ENCODE measurements at places on chromosomes 5 and 9.

- no peak for DNase-seq
Observed at GRCh38 chr9:29648132-29648531, 2074.9 kb upstream of the C9orf72 start.

DNA sequence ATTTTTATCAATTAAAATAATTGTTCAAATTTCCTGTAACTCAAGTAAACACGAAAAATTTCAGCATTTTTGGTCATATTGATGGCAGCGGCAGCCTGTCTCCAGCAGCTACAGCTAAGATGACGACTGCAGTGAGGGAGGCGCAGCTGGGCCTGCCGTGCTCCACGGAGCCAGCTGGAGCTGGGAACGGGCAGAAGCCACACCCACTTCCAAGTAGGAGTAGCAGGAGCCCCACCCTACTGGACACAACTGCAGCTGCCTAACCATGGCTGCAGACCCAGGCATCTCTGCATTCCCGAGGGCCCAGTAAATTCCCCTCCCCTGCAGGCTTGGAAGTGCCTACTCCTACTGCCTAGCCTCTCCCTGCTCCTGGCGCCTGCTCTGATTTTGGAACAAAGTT lies 2031.7 kb downstream of the EFNA5 start:
- no peak for DNase-seq

GRCh38 chr5:13973724-13974123 lies 29.2 kb upstream of the DNAH5 start:
- DNase-seq: no peak

GRCh38 chr5:80266566-80266965 lies 10.7 kb upstream of the SERINC5 start:
- no peak for DNase-seq

DNA sequence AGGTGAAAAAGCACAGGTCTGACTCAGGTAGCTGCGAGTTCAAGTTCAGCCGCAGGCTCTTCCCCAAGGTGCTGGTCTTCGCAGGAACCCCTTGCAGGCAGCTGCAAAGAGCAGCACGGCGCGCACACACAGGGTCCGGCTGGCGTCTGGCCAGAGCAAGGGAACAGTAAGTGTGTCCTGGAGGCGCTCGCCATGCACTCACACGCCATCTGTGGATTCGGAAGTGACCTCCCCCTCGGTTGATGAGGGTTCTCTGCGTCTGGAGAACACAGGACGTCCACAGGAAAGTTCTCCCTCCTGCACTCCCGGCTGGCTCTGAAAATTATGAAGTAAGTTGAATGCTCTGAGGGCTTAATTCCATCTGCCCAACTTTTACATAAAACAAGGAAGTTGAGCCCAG lies 14.0 kb upstream of the EGFL7 start:
- no peak for DNase-seq

DNA sequence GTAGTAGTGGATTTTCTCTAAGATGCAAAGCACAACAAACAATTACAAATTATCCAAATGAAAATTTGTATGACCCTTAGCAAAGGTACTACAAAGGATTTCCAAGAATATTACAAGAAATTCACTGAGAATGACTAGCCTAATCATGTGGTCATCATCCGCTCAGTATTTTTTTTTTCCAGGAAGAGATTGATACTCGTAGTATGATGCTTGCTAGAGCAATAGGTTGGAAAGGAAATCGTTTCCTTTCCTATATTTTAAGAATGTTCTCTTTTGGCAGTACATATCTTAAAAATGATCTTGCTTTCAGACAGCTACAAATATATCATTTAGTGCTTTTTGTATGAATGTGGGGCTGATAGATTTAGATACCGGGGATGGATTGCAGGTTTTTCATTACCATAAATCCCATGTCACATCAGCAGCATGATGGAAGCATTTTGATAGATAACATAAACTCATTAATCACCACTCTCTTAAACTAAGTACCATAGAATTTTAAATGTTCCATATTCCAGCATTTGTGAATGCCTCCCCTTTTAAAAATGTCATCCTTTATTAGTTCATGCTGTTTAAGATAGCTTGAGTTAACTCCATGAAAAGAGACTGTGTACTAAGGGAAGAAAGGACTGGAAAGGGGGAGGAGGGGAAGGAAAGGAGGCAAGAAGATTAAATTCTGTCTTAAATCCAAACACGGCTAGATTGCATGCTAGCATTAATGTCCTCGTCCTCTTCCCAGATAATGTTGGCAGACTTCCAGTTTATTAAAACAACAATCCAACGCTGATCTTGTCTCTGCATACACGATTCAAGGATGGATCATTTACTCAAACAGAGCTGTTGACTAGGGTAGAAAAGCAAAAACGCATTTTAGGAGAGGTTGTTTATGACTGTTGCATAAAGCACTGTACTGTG lies 311.7 kb upstream of the ZNF608 start:
- DNase-seq: peak; percentile 48

DNA sequence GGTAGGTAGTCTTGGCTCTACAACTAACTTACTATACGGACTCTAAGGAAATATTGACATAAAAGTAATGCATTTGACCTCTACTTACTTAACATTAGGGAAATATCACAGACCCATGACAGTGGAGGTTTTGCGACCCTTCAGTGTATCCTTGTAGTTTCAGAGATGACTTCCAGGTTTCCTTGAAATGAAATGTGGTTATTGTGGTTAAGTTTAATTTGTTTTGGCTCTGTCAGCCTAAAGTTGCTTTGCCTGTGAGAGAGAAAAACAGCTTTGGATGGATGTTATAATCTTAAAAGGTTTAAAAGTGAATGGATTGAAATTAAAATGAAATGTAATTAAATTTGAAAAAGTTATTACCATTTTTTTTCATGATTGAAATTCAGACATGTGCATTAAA lies 42.9 kb downstream of the LRRTM2 start:
- no peak for DNase-seq

GRCh38 chr5:157301066-157301465 lies 35.1 kb downstream of the CYFIP2 start:
- no peak for DNase-seq

- no peak for DNase-seq
Observed at GRCh38 chr5:78771260-78772205, 123.0 kb upstream of the LHFPL2 start.

GRCh38 chr9:84154320-84154719 lies 173.7 kb downstream of the RMI1 start:
- DNase-seq: no peak

GRCh38 chr9:115938479-115938878 lies 215.1 kb upstream of the PAPPA start:
- DNase-seq: no peak

- DNase-seq: no peak
Observed at GRCh38 chr9:112869041-112869529, 21.6 kb downstream of the SLC46A2 start.

GRCh38 chr5:177576169-177576568 lies 15.8 kb upstream of the TMED9 start:
- no peak for DNase-seq

GRCh38 chr9:134053941-134054761 lies 13.7 kb downstream of the BRD3 start:
- DNase-seq: no peak

DNA sequence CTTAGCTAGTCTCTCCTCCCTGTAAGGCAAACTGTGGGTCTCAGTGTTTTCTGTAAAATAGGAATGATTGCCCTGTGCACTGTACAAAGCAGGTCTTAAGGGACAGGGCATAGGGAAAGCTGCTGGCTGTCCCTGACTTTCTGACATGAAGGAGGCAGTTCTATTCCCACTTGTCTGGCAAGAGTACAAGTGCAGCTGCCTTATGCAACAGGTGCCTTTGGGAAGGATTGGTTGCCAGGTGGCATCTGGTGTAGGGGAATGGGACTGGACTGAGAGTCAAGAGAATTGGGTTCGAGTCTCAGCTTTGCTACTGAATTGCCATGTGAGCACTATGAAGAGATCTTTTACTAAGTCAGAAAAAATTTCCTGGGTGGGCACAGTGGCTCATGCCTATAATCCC lies 10.0 kb downstream of the BSPRY start:
- no peak for DNase-seq

DNA sequence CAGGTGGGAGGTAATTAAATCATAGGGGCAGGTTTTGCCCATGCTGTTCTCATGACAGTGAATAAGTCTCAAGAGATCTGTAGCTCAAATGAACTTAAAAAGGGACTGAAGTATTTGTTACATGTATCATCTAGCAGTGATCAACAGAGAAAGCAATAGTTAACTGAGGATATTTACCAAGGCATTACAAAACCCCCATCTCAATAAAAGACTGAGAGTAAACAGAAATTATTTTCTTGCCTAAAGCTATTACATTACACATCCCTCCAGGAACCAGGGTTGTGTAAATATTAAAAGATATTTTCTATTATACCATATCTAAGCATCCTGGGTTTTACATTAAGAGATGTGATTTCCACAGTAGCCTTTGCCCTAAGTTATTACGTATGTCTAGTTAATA lies 169.9 kb downstream of the CTNND2 start:
- DNase-seq: no peak

- no peak for DNase-seq
Observed at GRCh38 chr5:121681229-121681855, 170.3 kb upstream of the FTMT start.

DNA sequence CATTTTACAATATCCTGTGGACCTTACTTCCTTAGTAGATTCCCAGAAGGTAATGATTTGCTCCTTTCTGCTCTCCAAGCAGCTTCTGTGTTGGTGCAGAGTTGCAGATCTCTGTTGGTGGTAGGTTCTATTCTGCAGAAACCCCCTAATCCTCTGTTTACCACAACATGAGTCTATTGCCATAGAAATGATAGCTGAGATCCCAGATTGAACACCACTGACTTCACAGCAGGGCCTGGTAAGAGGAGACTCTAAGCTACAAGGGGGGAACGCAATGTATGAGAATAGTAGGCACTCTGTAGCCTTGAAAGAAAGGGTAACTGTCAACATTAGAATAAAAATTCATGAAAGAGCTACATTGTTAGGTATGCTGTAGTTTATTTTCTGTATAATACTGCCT lies 59.5 kb downstream of the MUSK start:
- DNase-seq: no peak

- no peak for DNase-seq
Observed at GRCh38 chr9:125399666-125400065, 138.0 kb downstream of the GAPVD1 start.

- no peak for DNase-seq
Observed at GRCh38 chr5:138716456-138716924, 36.7 kb upstream of the CTNNA1 start.

DNA sequence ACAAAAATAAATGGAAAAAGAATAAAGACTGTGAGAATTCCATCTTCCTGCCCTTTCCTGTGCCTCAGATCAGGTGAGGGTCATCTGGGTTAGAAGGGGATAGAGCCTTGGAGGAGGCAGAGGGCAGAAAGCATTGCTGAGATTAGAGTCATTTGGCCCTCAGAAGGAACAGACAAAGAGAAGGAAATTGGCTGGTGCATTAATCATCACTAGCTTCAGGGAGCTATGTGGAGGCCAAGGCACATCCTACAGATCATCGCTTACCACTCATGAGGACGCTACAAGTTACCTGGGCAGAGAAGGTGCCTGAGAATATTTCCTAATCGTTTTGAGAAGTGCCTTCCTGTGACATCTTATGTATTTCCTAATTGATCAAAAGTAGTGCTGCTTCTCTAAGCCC lies 74.5 kb downstream of the C7 start:
- DNase-seq: no peak

GRCh38 chr5:133508845-133509741 lies 103.2 kb downstream of the FSTL4 start:
- DNase-seq: no peak

DNA sequence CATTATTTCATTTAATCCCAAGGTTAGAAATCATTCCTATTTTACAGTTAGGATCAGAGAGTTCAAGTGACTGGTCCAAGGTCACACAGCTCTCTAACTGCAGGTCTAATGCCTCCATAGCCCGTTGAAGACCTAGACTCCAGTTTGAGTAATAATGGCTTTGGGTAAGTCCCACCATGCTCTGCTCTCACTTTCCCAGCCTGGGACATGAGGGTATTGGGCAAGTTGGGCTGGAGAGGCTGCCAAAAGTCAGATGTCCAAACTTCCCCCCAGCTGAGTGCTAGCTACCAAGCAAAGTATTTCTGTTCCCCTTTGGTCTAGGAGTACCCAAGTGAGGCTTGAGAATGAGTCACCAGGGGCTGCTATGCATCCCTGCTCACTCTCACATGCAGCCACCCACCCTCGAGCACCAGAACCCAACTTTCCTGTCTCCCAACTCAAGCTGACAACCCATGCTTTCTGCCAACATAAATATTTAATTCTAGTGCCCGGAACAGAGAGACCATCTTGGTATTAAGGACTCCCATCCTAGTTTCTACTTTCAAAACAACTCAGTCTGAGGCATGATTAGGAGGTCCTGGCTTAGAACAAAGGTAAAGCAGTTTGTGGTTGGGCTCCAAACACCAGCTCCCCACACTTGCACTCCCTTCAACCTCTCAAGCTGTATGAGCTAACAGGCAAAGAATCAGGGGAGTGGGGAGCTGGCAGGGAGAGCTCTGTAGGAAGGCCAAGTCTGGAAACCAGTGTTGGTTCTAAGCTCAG lies 236.5 kb upstream of the TRIM32 start:
- DNase-seq: no peak

- no peak for DNase-seq
Observed at GRCh38 chr5:138188626-138189025, 9.7 kb downstream of the KIF20A start.

DNA sequence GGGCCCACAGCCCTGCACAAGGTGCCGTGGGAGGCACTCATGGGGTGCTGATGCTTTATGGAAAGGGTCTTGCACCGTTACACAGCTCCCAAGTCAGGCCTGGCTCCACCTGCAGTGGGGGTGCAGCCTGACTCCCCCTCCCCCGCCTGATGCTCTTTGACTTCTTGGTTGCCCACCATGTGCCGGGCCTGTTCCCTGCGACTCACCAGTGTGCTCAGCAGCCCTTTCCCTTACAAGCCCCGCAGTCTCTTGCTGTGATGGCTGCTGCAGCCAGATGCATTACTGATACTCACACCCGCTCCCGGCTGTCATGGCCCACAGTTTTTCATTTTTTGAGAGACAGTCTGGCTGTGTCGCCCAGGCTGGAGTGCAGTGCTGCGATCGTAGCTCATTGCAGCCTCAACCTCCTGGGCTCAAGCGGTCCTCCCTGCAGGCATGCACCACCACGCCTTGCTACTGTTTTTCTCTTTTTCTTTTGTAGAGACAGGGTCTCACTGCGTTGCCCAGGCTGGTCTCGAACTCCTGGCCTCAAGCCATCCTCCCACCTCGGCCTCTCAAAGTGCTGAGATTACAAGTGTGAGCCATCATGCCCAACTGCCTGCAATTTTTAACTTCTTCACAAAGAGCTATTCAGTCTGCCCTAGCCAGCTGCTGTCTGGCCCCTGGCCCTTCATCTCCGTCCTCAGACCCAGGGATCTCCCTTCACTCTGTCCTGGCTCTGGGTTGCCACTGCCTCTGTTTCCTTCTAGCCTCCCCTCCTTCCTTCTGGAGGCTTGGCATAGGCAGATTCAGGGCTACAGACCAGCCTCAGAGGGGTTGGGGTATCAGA lies 109.5 kb downstream of the RXRA start:
- DNase-seq: no peak

- no peak for DNase-seq
Observed at GRCh38 chr5:31663519-31663918, 24.6 kb downstream of the PDZD2 start.

GRCh38 chr5:181259283-181259682 lies 1.7 kb downstream of the TRIM52 start:
- no peak for DNase-seq

GRCh38 chr5:116640236-116640635 lies 65.6 kb upstream of the SEMA6A start:
- no peak for DNase-seq
